Hippocampal formation (tissue), 2 donors: ENCODE measurements at places on chromosomes 7 and 10.

DNA sequence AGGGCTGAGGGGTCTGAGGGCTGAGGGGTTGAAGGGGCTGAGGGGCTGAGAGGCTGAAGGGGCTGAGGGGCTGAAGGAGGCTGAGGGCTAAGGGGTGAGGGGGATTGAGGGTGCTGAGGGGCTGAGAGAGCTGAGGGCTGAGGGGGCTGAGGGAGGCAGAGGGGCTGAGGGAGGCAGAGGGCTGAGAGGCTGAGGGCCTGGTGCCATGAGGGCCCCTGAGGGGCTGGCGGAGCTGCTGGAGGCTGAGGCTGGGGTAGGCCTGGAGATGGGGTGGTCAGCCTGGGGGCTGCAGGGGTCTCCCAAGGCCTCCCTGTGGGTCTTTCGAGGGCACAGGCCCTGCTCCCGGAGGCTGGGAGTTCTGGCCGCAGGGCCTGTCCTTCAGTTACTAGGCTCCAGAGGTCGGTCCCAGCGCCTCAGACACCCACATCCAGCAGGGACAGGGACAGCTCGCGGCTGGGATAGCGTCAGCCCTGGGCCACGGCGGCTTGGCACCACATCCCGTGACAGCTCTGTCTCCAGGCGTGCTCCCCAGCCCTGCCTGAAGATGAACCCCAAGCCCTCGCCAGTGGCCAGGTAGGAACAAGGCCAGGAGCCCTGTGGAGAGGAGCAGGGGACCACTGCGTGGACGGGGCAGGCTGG, 16.9 kb downstream of the MYO1G start:
- no peak for DNase-seq

- no peak for DNase-seq
Measured at GRCh38 chr10:46515366-46515765, 41.1 kb downstream of the GPRIN2 start.

DNA sequence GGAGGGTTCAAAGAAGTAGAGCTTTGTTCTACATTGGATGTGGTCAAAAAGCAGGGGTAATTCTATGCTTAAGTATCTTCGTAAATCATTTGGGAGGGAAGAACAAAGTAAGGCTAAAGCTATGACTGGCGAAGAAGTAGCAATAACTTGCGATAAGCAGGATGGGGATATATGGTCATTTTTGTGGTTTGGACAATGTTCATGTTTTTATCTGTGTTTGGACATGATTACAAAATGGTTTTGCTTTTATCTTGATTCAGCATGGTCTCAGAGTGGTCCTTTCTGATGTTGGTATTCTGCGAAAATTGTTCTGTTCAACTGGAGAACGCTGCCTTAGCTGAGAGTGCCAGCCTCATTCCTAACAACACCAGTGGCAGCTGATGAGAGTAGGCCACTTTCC, 208.8 kb downstream of the SEMA3A start:
- no peak for DNase-seq

DNA sequence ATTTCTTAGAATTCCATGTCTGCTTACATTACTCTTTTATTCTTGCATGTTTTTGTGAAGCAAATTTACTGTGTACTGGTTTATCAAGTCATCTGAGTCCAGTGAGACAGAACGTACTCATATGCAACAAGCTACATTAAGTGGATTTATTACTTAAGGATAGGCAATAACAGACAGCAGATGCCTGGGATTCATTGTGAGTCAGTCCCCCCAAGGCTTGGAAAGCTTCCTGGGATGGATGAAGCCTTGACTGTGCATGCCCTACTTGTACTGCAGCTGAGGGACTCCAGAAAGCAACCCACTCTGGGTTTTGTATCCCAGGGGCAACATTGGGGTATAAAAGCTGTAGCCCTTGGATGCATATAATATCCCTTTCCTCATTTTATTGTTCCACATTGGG, 113.4 kb upstream of the RAB18 start:
- DNase-seq = no peak

- no peak for DNase-seq
Measured at GRCh38 chr7:6252748-6253147, 19.7 kb downstream of the CYTH3 start.

- DNase-seq = no peak
Measured at GRCh38 chr10:11300026-11300425, 282.4 kb downstream of the CELF2 start.

DNA sequence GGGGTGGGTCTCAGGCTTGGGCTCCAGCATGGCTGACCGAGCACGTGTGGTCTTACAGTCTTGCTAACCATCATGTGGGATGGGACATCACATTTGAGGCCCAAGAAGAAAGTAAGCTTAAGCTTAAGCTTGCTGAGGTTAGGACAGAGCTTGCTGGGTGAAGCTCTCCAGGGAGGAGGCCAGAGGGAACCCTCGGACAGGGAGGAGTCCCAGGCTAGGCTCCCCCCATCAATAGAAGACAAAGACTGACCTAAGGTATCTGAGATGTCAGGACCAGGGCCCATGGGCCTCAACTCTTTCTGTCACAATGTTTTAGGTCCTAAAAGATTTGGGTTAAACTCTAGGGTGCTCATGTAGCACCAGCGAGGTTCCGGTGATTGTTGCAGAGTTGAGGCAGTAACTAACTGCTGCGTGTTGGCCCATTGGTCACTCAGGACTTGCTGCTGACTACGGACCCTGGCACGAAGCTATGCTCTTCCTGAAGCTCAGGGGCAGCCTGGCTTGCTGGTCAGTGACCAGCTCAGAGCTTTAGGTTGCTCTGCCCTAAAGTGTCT, 10.5 kb downstream of the AKR1E2 start:
- DNase-seq = no peak

DNA sequence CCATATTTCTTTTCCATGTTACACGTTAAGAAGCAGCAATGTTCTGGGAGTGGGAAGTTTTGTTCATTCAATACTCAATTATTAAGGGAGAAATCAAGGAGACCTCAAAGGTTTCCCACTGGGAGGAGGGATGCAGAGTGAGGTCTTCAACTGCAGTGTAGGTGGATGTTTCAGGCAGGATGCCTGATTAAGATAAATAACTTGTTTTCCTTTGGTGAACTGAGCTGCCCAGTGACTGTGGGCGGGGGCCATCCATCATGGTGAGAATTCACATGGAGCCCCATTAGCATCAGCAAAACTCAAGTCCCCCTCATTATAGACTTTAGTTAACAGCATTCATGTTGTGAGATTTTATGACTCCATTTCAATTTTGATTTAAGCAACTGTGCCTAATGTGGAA, 121.1 kb downstream of the PLPP4 start:
- no peak for DNase-seq

DNA sequence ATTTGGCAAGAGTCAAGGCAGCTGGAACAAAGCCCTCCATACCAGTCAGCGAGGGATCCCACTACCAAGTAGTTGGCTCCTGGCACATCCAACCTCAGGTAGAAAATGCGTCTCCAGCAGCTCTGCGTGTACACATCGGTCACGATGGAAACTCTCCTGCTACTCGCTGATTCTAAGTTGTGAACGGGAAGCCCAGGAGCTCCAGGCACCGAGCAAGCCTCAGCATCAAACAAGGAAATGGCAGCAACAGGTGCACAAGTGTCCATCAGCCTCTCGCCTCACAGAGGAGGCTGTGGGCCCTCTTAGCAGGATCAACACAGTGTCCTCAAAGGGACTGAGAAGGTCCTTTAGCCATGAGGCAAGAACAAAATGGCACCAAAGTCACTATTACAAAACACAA, 127.0 kb downstream of the TCERG1L start:
- no peak for DNase-seq

GRCh38 chr7:1255817-1256340, 23.2 kb downstream of the UNCX start:
- DNase-seq = no peak

- DNase-seq = peak; percentile 52
Measured at GRCh38 chr10:44968091-44968490, 8.5 kb downstream of the RASSF4 start.

GRCh38 chr7:518630-519483, 789 bp downstream of the PDGFA start:
- peak; percentile 88 for DNase-seq

GRCh38 chr7:28564755-28565374, 152.5 kb downstream of the CREB5 start:
- no peak for DNase-seq

DNA sequence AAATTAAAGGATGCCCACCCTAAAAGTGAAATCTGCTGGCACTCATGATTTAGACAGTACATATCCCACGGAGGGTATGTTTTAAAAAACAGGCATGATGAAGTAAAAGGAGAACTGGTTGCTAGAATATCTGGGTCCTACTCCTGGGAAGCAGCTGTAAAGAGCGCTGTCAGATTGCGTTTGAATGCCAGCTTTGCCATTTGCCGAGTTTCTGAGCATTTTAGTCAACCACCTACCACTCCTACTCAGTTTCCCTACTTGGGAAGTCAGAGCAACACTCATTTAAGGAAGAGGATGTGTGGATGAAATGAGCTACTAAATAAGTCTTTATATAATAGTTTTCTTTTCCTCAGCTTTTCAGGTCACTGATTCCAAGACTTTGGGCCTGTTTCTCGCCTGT, 1.1 kb upstream of the UMAD1 start:
- DNase-seq = no peak

DNA sequence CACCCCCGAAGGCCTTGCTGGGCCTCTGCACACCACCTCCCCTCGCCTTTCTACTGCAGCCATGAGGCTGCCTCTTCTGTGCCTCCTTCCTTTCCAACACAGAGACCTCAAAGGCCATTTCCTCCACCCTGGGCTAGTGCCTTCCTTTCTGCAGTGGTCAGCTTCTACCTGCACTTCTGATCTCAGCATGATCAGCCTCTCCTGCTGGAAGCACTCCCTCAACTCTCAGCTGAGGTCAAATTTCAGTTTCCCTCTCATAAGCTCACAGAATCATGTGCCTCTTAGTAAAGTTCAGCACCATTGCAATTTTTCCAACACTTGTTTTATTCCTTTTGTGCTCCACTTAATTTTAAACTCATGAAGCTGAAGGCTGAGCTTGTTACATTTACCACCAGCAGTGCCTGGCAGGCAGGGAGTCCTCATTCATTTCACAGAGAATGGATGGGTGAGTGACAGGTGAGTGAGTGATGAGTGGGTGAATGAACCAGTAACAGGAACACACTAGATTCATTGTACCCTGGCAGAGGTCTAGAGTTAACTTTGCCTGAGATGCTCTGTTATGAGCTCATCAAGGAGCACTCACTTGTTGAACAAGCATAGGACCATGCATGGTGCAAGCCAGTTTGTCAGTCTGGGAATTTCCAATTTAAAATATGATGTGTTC, 124.0 kb upstream of the PRSS58 start:
- DNase-seq = no peak

- DNase-seq = peak; percentile 40
Measured at GRCh38 chr10:98367604-98368451, 47.2 kb downstream of the PYROXD2 start.

DNA sequence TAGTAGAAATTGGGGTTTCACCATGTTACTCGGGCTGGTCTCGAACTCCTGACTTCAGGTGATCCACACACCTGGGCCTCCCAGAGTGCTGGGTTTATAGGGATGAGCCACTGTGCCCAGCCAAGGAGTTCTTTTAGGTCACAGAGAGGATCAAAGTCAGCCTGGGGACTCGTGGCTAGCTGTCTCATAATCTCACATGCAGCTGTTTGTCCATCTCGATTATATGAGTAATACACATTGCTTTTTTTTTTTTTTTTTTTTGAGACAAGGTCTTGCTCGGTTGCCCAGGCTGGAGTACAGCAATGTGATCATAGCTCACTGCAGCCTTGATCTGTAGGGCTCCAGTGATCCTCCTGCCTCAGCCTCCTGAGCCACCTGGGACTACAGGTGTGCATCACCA, 2.2 kb downstream of the IFT22 start:
- no peak for DNase-seq

GRCh38 chr7:15094989-15095388, 192.4 kb upstream of the DGKB start:
- no peak for DNase-seq

DNA sequence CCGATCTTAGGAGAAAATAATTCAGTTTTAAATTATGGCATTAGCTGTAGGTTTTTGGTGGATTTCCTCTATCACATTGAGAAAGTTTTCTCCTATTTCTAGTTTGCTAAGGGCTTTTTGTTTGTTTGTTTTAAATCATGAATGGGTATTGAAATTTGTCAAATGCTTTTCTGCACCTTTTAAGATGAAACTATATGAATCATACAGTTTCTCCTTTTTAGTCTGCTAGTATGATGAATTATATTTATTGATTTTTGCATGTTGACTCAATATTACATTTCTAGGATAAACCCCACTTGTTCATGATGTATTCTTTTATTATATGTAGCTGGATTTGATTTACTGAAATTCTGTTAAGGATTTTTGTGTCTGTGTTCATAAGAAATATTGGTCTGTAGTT, 70.3 kb upstream of the PIP4K2A start:
- no peak for DNase-seq

DNA sequence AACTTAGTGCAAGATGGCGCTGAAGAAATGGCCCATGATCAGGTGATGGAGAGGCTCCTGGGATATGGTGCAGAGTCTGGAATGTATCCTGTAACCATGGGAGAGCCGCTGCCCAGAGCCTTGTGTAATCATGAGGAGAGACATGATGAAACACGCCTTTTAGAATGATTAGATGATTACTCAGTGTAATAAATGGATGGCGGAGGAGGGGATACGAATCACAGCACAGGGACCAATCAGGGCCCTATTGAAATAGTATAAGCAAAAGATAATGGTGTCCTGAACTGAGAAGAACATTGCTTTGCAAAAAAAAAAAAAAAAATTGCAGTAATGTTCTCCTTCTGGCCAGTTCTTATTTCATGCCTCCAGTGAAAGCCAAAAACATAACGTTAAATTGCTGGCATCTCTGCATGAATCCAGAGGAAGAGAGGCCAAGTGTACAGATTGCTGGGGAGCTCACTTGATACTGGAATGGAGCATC, 668.5 kb upstream of the AUTS2 start:
- no peak for DNase-seq

GRCh38 chr7:148110097-148110868, 480.3 kb upstream of the C7orf33 start:
- DNase-seq = no peak

DNA sequence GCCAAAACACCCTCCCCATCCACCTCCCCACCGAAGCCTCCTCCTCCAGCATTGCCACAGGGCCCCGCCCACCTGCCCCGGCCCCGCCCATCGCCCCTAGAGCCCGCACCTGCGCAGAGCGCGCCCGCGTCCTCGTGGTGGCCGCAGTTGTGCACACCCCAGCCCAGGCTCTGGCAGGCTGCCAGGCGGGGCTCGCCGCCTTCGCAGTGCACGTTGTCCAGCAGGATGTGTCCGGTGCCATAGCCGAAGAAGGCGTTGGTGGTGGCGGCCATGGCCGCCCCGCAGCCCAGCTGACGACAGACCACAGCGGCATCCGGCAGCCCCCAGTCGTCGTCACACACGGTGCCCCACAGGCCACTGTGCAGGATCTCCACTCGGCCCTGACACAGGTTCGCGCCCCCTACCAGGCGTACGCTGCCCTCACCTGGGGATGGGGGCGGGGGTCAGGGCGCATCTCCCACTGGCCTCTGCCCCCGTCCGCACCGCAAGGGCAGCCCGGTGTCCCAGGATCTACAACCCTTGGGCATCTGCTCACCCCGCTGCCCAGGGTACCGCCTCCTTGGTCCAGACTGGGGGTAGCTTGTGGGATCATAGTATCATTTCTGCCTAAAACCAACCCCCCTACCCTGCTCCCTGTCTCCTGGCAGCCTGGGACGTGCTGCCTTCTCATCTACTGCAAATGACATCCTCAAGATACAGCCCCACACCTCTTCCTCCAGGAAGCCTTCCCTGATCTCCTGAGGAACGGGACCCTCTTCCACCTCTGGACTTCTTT, 11.9 kb downstream of the SSC4D start:
- DNase-seq = peak; percentile 46
